Left hindlimb (tissue), 1 donor: ENCODE measurements at places on chromosomes 5 and 9.

DNA sequence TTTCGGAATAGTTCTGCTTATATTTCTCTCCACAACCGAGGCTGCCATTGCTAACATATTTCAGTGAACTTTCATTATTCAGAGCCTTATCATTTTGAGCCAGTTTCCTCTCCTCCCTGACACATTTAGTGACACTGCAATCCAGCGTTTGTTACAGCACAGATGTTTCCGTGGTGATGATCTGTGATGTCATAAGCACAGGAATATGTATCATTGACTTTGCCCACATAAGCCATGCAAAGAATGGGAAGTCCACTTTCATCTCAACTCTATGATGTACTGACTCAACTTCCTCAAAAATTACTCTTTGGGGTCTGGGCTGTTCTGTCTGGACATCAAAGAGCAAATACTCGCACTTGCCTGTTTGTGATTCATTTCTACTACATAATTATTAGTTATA lies 291.8 kb downstream of the EBF1 start:
- DNase-seq: no peak

DNA sequence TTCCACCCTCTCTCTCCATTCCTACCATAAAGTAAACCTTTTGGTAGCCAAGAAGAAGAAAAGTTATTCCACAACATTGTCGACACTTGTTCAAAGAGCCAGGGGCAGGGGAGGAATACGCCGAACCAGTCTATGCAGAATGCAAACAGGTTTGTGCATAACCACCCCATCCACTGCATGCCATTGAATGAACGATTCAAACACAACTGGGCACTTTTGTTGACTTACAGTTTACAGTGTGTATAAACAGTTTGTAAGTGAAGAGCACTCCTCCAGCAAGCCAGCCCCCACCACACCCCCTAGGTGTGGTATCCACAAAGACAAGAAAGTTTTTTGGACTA lies 6.8 kb upstream of the S1PR3 start:
- no peak for DNase-seq

GRCh38 chr5:138841531-138841930 lies 33.6 kb downstream of the LRRTM2 start:
- DNase-seq: no peak

GRCh38 chr5:43514025-43514424 lies 923 bp downstream of the C5orf34 start:
- no peak for DNase-seq

GRCh38 chr9:81902626-81903025 lies 25.6 kb upstream of the SPATA31D4 start:
- DNase-seq: no peak

GRCh38 chr9:2132484-2133082 lies 117.4 kb downstream of the SMARCA2 start:
- DNase-seq: no peak

GRCh38 chr9:69885474-69885929 lies 64.9 kb downstream of the CFAP95 start:
- no peak for DNase-seq

DNA sequence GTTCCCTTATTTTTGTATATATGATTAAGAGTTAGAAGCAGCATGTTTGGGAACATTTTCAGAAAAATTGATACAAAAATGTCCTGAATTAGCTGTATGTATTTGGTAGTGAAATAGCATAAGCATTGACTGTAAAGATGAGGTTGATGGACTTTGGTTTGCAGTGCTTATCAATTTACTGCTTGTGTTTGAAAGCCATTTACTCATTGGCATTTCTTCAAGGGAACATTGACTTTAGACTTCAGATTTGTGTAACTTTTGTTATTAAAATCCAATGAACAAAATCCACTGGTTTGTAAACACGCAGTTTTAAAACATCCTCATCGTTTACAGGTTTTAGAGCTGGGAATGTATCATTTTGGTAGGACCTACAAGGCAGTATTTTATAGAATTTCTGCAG lies 61.3 kb downstream of the KDM4C start:
- no peak for DNase-seq

DNA sequence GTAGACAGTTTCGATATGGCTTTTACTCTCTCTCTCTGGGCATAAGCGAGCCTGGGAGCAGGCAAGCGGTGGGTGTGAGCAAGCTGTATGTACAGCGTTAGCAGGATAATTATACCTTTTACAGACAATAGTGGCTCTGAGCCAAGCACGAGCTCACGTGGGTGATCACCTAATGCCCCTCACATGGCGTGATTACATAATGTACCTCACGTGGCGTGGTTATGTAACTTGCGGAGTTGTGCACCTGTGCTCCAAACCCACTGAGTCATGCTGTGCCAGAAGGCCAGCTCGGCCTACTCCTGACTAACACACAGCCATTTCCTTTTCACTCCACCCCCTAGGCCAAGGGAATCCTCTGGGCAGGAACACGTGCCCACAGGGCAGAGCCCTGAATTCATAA lies 797.2 kb downstream of the EFNA5 start:
- no peak for DNase-seq

DNA sequence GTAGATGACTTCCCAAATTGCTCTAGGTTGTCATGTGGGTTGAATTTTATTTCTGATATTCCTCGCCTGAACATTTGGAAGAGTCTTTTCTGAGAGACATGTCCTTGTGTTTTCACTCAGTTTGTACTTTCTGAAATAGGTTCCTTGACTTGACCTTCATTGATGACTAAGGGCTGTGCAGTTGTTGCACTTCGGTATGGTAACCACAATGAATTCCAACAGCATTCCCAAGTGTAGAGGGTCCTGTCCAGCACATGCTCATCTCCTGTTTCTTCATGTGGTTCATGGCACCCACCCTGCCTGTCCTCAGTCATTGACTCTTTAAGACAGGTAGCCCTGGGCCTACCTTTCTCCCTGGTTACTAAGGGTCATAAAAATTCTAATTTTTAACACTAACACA lies 527.8 kb downstream of the MTRR start:
- DNase-seq: no peak

DNA sequence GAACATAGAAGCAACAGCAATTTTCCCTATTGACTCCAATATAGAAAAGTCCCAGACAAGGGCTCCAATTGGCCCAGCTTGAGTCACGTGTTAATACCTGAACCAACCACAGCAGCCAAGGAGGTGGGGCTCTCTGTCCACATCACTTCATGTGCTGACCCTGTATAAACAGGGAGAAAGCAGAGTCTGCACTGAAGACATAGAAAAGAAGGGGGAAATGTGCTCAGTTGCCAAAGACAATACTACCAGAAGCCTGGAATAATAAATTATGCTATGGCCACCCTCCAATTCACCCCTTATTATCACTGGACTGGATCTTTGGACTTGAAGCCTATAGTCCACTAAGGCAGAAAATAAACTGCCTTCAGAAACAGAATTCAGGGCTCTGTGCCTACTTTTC lies 275.4 kb downstream of the EPB41L4A start:
- no peak for DNase-seq

DNA sequence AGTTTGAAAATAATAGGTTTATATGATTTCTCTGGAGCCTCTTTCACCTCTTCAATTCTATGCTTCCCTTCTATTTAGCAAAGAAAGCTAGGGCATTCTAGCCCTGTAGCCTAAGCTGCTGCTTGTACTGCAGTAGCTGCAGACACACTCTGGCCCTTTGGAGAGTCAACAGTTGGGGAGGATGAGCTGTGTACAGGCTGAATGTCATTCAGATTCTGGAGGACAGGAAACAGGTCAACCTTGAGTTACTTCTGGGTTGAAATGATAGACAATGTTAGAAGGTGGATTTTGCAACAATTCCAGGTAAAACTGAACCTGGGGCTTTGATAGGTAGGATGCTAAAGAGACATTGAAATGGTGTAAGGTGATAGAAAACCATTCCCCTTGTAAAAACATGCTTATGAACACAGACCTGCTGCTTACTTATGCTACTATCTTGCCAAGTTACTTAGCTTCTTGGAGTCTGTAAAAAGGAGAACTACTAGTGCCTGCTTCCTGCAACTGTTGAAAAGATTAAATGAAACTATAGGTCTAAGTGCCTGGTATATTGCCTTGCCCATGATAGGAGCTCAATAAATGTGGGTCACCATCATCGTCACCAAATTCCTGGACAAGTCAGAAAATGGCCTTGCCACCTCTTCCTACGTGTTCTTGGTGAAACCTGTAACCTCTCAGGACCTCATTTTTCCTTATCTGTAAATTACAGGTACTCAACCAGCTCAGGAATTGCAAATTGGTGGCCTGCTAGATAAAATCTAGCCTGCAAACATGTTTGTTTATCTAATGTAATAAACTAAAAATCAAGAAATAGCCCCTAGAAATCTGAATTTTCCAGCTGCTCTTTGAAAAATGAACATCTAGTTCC lies 83.7 kb downstream of the GALNT10 start:
- no peak for DNase-seq

- DNase-seq: no peak
Observed at GRCh38 chr9:69476016-69476415, 151.0 kb downstream of the ENTREP1 start.

DNA sequence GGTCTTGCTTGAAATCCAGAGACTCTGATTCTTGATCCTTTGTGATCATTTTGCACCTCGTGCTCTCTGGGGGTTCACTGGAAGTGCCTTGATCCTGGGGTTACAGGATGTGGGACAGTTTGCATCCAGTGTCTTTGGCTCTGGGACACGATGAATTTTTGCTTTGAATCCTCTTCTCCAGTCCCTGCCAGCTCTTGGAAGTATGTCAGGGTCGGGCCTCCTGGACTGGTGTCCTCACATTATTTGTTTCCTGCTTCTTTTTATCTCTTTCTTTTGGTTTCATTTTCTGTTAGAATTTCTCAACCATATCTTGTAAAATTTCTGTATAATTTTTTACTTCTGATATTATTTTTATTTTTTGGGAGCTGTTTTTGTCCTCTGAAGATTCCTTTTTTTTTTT lies 34.2 kb downstream of the SECISBP2 start:
- no peak for DNase-seq

GRCh38 chr9:31314241-31314640 lies 1070.2 kb upstream of the ACO1 start:
- no peak for DNase-seq

DNA sequence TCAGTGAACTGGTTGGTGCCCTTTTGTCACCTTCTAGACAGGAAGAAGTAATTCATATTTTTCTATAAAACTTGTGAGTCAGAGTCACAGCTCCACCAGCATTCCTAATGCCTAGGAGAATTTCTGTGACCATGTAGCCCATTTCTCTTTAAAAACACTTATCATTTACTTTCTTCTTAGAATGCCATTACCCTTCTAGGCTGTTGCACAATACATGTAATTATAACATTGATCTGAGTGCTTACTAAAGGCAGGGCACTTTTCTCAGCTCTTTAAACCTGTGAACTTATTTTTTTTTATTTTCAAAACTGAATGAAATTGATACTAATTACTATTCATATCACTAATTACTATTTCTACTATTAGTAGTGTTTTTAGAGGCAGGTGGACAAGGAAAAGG lies 373.7 kb downstream of the TLE4 start:
- DNase-seq: no peak

DNA sequence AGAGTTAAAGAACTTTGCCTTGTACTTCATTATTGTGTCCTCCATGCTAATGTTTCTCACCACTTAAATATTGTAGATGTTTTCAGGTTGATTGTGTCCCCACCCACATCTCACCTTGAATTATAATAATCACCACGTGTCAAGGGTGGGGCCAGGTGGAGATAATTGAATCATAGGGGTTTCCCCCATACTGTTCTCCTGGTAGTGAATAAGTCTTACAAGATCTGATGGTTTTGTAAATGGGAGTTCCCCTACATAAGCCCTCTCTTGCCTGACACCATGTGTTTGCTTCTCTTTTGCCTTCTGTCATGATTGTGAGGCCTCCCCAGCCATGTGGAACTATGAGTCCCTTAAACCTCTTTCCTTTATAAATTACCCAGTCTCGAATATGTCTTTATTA lies 248.3 kb downstream of the FBXL7 start:
- DNase-seq: no peak

DNA sequence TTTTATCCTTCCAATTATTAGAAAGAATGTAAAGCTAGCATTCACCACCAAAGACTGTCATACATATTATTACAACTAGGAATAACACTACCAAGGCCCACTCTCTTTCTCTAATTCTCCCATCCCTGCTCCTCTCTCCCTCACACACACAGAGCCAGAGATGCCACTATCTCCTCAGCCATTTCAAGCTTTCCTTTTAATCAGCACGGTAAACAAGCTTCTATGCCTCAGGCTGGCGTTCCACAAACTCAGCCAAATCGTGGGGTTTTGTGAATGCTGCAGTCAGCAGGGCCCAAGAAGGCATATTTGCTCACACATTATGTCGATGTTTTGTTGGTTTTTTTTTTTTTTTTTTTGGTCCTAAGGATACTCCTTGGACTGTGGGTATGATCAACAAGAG lies 979.9 kb upstream of the DMAC1 start:
- DNase-seq: no peak

DNA sequence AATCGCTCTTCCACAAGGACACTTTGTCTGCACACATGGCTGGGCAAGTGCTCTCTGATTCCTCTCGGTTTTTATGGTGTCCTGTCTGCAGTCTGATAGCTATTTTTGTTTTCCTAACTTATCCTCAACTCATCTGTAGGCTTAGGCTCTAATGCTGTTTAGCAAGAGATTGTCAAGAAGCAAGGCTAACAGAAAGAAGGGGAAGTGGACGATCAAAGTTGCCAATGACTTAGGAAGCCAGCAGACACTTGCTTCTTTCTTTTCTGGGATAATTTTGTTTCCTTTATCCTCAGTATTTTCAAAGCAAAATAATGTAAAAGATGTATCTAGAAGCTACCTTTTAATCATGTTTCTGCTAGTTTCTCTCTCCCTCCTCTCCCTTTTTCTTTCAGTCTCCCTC lies 130.7 kb downstream of the PRKACG start:
- no peak for DNase-seq

DNA sequence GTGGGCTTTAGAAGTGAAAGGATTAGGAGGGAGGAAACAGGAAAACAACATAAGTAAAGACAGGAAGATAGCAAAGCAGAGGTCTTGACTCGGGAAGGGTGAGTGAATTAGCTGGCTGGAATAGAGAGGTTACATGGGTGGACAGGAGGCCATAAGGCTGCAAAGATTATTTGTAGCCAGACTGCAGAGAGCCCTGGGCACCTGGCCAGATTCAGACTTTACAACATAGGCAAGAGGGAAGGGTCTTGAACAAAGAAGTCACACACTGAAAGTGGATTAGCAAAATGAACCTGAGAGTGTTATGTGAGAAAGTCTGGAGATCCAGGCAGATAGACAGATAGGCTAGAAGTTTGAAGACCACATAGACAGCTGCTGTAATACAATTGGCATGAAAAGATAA lies 29.7 kb upstream of the CER1 start:
- DNase-seq: no peak

DNA sequence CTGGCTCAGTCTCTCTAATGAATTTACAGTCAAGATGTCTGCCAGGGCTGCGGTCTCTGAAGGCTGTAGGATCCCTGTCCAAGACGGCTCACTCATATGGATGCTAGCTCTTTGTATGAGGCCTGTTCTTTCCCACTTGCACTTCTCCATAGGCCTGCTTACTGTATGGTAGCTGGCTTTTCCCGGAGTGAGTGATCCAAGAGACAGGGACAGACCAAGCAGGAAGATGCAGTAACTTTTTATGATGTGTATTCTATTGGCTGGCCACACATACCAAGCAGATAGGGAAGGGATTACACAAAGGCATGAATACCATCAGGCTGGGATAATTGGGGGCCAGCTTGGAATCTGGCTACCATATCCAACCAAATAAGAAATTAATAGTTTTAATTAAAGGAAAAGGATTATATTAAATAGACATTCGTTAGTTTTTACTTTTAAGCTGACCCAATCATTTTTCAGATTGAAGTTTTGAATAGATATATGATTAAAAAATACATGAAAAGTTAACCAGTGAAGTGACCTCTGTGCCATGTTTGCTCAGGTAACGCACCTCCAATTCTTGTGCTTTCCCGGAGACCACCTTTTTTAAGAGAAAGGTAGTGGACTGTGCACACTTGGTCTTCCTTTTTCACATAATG lies 20.6 kb downstream of the NSD1 start:
- DNase-seq: no peak
